ENCODE measurements at places on chromosomes 12 and 14.
A peak's percentile ranks its signal among the peaks of the same experiment; 100 is the strongest.

- no peak for DNase-seq
Measured at GRCh38 chr12:43069768-43070221, 480.2 kb upstream of the PRICKLE1 start.

DNA sequence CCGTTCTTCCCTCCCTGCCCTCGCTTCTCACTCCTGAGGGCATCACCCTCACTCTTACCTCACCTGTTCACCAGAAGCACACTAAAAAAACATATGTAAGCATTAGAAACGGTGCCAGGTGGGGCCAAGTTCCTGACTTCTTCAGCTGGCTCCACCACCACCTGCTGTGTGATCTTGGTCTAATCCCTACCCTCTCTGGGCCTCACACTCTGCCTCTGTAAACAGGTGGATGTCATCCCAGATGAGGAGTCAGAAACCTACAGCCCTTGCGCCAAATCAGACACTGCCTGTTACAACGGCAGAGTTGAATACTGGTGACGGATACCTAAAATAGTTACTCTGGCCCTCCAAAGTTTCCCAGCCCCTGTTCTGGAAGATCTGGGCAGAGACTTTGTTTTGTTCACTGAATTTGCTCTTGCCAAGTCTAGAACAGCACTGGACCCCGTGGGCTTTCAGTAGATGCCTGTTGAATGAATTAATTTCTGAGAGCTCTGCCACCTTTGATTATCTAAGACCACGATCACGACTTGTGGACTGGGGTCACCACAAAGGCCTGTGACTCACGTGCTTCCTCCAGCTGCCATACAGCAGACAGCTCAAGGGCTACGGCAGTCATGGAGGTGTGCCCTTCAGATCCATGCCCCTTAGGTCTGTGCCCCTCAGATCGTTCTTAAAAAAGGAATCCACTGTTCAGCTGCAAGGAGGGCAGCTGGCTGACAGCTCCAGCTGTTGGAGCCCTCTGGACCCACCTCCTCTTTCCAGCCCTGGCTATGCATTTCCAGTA, 71.9 kb downstream of the GSC start:
- DNase-seq, result no peak

GRCh38 chr14:93645200-93645599, 143.1 kb downstream of the PRIMA1 start:
- DNase-seq, result no peak

DNA sequence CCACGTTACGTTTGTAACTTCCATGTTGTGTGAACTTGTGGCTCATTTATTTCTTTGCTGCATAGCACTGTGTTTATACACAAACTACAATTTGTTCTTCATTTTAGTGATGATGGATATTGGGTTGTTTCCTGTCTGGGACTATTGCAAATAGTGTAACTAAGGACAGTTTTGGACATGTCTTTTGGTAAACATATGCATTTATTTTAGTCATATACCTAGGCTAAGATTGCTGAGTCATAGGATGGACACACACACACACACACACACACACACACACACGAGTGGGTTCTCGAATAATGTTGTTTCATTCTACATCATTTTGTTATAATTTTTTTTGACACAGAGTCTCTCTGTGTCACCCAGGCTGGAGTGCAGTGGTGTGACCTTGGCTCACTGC, 123.5 kb upstream of the CAND1 start:
- no peak for DNase-seq

DNA sequence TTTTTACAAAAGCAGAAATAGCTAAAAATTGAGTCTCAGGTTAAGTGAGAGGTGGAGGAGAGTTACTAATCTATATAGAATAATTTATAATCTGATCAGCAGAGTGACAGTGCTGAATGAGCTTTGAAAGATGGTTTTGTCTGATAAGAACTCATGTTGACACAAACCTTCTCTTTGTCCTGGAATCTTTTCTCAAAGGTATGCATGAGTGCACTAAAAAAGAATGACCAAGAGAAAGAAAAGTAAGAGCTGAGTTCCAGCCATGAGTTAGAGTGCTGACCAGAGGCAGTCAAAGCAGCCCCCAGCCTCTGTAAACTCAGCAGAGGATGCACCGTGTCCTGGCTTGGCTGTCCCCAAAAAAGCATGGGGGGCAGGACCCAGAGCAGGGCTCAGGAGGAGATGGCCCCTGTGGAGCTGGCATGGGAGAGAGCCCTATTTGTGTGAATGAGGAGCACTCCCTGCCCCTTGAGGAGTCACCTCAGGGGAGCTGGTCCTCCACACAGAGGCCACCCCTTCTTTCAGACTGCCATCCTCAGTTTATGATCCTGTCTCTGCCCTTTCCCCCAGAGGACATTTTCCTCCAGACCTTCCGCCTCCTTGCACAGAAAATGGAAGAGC, 129.8 kb downstream of the SEC23A start:
- DNase-seq, result no peak

DNA sequence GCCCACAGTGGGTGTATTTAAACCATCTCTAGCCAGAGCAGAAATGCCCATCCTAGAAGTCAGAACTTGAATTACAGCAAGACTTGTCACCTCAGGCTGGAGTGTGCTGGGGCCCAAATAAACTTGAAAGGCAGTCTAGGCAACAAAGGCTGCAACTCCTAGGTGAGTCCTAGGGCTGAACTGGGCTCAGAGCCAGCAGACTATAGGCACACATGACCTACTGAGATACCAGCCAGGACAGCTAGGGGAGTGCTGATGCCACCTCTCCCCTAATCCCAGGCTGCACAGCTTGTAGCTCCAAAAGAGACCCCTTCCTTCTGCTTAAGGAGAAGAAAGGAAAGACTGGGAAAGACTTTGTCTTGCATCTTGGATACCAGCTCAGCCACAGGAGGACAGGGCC, 106.0 kb downstream of the TXNDC16 start:
- no peak for DNase-seq

DNA sequence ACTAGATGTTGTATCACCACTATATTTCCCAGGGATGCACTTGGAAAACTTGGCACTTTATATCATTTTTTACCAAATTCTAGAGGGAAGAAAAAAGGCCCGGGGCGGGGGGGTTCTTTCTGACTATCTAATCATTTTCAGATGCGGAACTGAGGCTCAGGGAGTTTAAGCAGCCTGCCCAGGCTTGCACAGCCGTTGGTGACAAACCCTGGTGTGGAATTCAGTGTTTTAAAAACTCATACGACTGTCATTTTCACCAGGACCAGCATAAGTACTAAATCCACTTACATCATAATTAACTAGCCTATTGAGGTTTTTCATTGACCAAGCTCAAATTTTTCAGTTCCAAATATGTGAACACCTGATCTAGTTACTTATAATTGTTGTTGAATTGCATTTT, 181.0 kb downstream of the IPO8 start:
- no peak for DNase-seq

- DNase-seq, result no peak
Measured at GRCh38 chr14:39419272-39419671, 13.0 kb downstream of the FBXO33 start.

DNA sequence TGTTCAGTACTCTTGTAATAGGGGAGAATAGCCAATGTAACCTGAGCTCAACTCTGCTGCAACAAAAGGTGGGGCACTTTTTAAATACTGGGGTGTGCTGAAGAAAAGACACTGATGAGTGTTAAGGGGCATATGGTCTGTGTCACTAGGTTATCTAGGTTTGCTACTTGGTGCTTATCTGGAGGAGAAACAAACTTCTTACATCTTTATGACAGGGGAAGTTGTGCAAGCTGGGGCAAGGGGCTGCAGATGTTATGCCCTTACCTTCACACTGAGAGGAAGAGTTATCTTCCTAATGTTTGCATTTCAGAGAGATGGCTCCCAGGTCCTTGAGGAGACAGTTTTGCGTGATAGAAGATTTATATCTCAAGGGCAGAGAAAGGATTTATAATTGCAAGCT, 90.9 kb upstream of the PKP2 start:
- DNase-seq, result no peak

- no peak for DNase-seq
Measured at GRCh38 chr14:72332046-72332445, 399.8 kb downstream of the RGS6 start.

DNA sequence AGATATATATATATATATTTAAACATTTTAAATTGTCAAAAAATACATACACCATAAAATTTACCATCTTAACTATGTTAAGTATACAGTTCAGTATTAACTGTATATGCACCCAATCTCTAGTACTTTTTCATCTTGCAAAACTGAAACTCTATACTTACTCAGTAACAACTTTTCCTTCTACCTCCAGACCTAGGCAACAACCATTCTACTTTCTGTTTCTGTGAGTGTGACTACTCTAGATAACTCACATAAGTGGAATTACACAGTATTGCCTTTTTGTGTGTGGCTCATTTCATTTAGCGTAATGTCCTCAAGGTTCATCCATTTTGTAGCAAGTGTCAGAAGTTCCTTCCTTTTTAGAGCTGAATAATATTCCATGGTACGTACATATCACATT, 8.2 kb downstream of the FAM234B start:
- no peak for DNase-seq

GRCh38 chr12:42446761-42447160, 120.8 kb downstream of the PPHLN1 start:
- no peak for DNase-seq

GRCh38 chr14:69615496-69616407, 4.4 kb downstream of the SUSD6 start:
- peak; percentile 39 for DNase-seq

DNA sequence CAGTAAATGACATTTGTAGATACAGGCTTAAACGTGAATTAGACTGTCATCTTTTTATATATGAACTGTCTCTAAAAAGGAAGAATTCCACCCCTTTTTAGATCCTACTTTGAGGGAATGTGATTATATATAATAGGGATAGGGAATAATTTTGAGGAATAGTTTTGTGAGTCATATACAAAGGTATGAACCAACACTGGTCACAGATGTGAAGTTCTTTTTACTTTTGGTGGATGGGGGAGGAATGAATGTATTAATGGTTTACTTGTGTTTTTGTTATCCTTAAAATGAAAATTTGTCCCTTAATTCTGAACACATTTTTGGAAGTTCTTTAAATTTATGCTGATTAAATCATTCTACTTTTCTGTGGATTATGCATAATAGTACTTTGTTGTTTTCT, 30.4 kb downstream of the FRS2 start:
- DNase-seq, result no peak

DNA sequence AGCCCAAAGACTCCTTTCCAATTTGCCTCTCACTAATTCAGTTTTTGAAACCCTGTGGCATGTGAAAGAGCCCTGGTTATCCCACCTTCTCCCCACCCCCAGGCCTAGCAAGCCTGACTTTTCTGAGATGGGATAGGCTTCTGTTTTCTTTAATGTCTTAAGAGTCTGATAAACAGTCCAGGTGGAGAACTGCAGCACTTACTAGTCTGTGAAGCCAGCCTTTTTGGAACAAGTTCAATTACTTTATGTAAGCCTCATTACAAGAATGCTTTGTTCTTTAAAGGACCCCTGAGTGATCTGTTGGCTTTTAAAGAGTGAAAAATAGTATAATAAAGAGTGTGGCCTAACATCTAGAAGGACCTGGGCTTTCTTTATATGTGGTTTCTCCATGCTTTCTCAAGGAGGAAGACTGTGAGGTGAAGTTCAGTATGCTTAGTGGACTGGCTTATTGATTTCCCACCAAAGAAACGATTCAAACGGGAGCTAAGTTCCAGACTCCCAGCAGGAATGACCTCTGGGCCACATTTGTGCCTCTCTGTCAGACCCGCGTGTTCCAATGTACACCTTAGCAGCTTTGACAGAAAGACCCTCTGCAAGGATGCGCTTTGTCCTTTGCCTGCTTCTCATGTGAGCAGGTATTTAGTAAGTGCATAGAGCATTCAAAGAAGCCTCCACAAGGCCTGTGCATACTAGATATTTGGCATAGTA, 129.5 kb downstream of the DAAM1 start:
- no peak for DNase-seq

DNA sequence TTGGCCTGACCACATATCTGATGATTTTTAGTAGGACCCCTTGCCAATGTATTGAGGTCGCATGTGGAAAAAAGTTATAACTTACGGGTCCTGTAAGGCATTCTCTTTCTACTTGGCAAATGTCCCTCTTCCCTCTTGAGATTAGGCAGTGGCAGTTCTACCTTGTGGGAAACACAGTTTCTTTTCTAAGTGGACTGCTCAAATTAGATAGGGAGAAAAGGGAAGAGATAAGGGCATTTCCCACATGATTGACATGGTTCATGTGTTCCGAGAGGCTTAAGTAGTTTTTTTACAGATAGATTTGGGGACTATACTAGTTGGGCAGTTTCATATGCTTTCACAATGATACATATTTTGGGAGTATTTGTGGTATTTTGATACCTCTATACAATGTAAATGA, 154.7 kb downstream of the FBXL14 start:
- no peak for DNase-seq
